ENCODE measurements at places on chromosomes 13 and 19.

DNA sequence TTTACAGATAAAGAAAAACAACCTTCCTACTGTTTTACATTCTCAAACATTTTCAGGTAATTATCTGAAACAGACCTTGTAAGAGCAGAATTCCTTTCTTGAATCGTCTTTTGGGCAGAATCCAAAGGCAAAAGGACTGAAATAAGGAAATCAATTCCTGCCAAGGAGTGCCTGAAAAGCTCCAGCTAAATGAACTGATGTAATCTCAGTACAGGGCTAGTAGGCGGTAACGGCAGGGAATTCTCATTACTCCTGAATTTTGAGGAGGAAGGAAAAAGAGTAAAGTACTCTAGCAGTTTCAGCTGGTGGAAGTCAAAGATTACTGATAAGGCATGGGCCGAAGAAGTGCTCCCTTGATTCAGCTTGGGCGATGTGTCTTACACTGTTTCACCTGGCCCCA is 168.4 kb downstream of the PCDH9 start:
- DNase-seq = no peak

- DNase-seq = peak; percentile 94
Measured at GRCh38 chr19:6772028-6772865, at the start of gene VAV1. Gene VAV1, plus strand, starts transcription at chr19:6772708. Its CDS starts 100 bp downstream, at chr19:6772808.

DNA sequence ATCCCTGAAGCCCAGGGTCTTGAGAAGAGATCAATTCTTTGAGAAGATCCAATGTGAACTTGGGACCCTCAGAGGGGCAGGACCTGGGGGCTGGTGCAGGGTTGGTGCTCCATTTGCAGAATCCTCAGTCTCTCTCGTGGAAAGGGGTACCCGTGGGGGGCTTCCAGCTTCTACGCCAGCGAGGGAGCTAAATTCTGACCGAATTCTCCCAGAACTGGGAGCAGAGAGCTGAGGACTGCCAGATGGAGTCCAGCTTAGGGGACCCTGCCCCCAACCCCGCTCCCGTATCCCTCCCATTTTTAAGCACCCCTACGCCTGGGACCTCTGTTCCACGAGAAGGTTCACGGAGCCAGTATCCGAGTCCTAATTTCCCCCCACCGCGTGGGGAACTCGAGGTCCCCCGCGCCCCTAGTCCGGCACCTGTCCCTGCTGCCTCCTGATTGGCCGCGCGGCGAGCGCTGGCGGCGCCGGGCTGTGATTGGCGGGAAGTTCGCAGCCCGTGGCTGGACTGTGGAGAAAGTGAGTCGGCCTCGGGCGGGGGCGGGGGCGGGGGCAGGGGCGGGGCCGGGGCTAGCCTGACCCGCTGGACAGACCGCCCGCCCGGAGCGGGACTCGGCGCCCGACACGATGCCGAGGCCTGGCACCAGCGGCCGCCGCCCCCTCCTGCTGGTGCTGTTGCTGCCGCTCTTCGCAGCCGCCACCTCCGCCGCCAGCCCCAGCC is 4.4 kb upstream of the LTBP4 start:
- no peak for DNase-seq

- DNase-seq = no peak
Measured at GRCh38 chr19:14979476-14980255, at the start of gene SLC1A6. Gene SLC1A6, minus strand, starts transcription at chr19:14979864. Its CDS starts 6,954 bp downstream, at chr19:14972910.

- peak; percentile 57 for DNase-seq
Measured at GRCh38 chr19:42422092-42422900, 4.9 kb downstream of the LIPE start.

DNA sequence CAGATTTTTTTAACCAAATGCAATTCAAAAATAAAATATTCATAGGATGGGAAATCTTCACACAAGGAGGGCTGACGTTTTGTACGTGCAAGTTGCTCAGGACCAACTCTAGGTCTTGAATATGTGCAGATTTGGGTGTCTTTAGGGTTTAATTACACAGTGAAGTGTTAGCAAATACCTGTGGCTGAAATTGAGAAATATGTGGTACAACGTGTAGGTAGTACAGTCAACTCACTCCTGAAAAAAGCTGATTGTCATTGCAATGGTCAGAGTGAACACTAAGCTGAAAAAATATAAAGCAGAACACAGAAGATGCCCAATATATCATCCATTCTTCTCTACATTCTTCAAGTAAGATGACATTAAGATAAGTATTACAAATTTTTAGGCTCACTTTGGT is 314.3 kb downstream of the SLITRK1 start:
- no peak for DNase-seq

GRCh38 chr13:34822650-34823049 is 119.4 kb upstream of the NBEA start:
- no peak for DNase-seq

GRCh38 chr13:33785384-33785783 is 32.6 kb upstream of the RFC3 start:
- DNase-seq = no peak

GRCh38 chr13:105773241-105773640 is 762.2 kb downstream of the EFNB2 start:
- DNase-seq = no peak

DNA sequence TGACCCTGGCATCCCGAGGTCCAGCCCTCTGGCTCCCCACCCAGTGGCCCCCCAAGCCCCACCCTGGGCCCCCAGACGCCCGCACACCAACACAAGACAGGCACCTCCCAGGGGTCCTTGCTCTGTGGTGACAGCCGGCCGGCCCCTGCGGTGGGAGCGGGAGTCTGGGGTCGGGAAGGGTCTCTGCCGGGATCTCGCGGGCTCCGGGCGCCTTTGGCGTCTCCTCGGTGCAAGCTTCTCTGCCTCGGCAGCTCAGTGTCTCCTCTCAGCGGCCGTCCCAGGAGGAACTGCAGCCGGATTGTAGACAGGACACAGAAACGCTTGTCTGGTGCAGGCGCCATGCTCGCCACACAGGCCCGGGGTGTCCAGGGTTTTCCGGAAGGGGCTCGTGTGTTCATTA is 43.7 kb downstream of the TMEM255B start:
- no peak for DNase-seq

DNA sequence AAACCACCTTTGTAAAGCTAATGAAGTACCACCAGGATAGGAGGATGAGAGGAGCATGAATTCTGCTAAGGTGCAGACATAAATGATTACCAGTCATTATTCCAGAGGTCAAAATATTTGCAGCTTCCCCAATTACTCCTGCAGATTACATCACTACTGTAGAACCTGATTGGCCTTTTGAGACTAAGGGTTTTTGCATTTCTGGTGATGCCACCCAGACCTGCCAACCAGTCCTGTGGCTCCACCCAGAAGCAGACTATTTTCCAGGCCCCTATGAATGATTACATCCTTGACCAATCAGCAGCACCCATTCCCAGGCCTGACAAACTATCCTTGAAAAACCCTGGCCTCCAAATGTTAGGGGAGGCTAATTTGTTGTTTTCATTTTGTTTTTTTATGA is 11.2 kb upstream of the KCNC3 start:
- DNase-seq = no peak

- no peak for DNase-seq
Measured at GRCh38 chr13:45156565-45157361, 36.5 kb downstream of the GTF2F2 start.

GRCh38 chr19:52258426-52258825 is 11.0 kb upstream of the ZNF766 start:
- no peak for DNase-seq

DNA sequence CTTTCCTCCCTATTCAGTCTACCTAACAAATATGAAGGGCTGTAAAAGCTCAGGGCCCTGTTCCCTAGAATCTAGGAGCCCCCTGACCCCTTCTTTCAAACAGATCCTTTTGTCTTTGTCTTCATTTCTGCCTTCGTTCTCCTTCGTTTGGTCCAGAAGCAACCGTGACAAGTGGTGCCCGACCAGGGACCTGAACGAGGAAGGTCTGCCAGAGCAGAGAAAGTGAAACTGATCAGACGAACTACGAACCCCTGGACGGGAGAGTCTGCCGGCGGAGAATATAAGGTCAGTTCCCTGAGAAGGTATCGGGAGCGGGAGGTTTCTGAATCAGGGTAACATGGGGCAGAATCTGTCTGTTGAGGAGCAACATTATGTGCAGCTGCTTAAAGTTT is 751 bp downstream of the ERVK3-1 start:
- no peak for DNase-seq

- peak; percentile 66 for DNase-seq
Measured at GRCh38 chr19:7970716-7971448, 27.4 kb upstream of the TIMM44 start.

DNA sequence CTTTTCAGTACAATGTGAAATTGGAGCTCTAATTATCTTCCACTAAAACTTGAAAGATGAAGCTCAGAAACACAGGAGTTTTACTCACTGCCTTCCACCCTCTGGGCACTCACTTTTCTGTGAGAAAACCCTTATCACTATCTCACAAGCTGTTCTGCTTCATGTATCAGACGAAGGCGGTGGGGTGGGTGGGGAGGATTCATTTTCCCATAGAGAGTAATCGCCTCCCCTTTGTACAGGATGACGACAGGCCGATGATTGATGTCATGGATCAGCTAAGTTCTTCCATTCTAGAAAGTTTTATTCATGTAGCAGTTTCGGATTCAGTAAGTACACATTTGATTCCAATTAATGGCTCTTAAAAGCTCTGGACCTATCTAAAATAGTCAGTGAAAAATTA is 139.9 kb downstream of the ZAR1L start:
- DNase-seq = no peak

GRCh38 chr13:112891477-112892401 is 77.3 kb upstream of the MCF2L start:
- no peak for DNase-seq

DNA sequence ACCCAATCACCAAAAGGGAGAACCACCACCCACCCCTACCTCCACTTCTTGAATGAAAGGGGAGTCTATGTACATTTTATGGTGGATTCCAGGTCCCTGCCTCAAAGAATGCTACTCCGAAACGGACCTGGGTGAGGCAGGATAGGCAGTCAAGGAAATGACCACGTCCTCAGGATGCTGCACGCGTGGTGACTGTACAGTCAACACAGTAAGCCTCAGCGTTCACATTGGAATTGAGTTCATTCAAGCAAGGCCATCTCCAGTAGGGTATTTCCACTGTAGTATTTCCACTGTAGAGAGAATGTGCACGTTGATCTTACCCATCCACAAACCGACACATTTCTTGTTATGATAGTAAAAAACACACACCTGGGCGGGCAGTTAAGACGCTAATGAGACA is 16.9 kb downstream of the ZSCAN5C start:
- DNase-seq = no peak

DNA sequence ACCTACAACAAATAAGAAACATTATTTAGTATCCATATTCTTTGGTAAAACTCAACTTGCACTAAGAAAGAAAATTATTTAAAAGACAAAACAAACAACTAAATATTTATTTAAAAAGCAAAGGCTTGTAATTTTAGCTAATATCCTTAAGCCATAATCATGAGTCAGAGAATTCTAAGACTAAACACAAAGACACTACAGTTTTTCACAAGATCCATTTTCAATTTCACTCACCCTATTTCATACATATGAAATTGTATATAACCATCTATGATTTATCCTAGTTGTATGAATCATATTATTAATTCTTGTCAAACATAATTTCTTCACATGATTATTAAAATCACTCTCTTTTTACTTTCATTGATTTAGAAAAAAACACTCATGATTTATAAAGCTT is 64.3 kb downstream of the MICU2 start:
- no peak for DNase-seq

- no peak for DNase-seq
Measured at GRCh38 chr19:7187605-7188339, 106.4 kb downstream of the INSR start.

GRCh38 chr13:24500977-24501376 is 11.6 kb downstream of the PARP4 start:
- DNase-seq = no peak

GRCh38 chr13:65638572-65639168 is 1591.5 kb downstream of the PCDH9 start:
- peak; percentile 4 for DNase-seq

DNA sequence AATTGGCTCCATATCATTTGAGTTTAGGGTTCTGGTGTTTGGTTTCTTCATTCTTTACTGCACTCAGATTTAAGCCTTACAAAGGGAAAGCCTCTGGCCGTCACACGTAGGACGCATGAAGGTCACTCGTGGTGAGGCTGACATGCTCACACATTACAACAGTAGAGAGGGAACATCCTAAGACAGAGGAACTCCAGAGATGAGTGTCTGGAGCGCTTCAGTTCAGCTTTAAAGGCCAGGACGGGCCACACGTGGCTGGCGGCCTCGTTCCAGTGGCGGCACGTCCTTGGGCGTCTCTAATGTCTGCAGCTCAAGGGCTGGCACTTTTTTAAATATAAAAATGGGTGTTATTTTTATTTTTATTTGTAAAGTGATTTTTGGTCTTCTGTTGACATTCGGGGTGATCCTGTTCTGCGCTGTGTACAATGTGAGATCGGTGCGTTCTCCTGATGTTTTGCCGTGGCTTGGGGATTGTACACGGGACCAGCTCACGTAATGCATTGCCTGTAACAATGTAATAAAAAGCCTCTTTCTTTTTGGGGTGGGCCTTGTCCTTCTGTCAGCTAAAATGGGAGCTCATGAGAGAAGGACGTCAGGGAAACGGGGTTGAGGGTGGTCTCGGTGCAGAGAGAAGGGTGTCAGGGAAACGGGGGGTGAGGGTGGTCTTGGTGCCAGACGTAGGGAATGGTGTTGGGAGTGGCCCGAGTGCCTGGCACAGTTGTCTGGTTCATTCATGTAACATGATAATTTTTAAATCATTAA is 26.0 kb downstream of the LAMP1 start:
- no peak for DNase-seq

DNA sequence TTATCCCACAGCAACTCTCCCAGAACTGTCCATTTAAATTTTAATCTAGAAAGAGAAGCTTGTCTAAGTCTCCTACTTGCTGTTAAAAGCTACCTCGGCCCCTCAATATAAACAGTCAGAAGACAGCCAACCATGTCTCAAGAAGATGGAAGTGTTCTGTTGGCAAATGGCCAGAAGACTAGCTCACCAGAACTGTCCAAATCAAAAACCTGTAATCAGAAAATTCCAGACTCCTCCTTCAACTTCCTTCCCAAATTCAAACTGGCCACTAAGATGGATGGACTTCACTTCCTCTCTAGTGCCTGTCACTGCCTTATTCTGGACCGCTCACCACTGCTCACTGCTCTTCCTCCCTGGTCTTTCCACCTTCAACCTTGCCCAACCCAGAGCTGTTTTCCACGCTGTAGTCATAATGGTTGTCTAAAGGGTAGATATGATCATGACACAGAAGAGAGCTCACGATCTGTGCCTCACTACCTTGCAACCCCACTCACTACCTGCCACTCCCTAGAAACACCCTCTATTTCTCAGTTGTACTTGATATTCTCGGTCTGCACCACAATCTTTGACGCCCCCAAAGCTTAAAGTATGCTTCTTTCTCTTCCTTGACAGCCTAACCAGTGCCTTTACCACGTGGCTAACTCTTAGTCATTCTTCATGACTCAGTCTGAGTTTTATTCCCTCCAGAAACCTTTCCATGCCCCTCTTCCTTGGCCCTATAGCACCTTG is 9.2 kb downstream of the FGF14 start:
- no peak for DNase-seq

Data from GM13977 (cell line).